Activated CD4-positive, alpha-beta T cell treated with anti-CD3 and anti-CD28 coated beads, Interleukin-2, amount 50 U/mL, for 48 hours (primary cell): ENCODE measurements at places on chromosomes 11 and 22.

DNA sequence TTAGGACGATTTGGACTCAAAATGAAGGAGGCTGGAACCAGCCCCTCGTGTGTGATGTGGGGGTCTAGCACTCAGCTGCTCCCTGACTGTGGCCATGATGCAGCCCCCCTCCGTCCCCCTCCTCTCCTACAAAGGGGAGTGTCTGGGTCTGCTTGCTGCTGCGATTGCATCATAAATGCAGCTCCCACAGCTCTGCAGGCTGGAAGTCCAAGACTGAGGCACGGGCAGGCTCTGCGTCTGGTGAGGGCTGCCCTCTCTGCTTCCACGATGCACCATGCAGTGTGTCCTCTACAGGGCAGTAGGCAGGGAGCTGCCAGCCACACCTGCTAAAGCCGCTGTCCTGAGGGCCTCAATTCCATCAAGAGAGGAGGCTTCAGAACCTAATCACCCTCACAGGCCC is 432.1 kb downstream of the BRD1 start:
- no peak for DNase-seq

DNA sequence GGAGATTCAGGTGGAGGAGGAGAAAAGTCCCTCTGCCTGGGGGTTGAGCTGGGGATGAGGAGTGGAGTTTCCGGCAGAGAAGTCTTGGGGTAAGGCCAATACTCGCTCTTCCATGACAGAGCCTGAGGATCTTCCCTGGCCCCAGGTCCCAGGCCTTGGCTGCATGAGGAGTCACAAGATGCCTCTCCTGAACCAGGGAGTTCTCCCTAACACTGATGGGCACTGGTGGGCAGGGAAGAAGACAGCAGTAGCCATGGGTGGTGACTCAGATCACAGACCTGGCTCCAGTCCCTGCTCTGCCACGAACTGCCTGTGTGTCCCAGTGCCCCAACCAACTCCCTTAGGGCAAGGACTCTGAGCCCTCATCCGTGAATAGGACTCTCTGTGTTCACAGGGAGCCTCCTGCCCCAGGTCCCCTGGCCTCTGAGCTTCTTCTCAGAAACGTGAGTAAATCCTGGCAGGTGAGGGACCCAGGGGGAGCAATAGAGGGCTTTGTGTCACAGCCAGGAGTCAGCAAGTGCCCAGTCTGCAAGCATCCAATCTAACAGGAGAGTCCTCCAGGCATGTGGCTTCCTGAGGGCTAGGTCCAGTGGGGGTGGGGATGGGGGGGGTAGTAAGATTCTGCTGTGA is 45.5 kb upstream of the FTH1 start:
- DNase-seq: no peak

- no peak for DNase-seq
Observed at GRCh38 chr11:63764679-63765647, 3.6 kb downstream of the ZFTA start.

DNA sequence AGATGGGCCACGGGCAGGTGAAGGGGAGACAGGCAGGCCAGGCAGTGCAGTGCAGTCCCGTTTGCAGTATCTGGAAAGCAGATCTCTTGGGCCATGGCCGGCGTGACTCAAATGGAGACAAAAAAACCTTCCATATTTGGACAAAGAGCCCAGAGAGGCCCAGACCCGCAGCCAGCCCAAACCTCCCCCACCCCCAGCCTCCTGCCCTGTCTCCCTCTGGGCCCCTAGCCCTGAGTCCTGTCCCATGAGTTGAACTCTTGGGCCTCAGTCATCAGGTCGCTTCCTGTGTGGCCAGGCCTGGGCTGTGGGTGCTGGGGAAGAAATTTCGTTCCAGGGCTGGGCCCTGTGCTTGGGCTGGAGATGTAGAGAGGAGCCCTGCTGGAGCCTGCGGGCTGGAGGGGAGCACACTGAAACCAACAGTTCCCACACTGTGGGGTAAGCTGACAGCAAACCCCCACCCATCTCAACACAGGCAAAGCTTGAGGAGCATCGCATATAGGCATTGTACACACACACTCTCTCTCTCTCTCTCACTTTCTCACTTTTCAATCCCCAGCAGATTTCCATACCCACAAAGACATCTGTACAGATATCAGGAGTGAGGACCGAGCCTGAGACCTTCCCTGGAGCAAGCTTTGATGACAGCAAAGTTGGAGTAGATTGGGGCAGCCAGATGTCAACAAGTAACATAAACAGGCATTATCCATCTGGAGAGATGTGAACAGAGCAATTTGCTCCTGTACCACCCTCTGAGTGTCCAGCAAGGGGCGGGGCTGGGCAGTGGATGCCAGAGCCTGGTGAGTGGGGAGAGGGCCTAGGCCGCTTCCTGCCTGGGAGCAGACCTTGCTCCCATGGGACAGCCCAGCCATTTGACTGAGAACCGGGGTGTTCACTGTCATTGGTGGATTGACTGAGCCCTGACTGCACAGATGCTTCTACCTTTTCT is 17.2 kb downstream of the ARHGEF17 start:
- no peak for DNase-seq

DNA sequence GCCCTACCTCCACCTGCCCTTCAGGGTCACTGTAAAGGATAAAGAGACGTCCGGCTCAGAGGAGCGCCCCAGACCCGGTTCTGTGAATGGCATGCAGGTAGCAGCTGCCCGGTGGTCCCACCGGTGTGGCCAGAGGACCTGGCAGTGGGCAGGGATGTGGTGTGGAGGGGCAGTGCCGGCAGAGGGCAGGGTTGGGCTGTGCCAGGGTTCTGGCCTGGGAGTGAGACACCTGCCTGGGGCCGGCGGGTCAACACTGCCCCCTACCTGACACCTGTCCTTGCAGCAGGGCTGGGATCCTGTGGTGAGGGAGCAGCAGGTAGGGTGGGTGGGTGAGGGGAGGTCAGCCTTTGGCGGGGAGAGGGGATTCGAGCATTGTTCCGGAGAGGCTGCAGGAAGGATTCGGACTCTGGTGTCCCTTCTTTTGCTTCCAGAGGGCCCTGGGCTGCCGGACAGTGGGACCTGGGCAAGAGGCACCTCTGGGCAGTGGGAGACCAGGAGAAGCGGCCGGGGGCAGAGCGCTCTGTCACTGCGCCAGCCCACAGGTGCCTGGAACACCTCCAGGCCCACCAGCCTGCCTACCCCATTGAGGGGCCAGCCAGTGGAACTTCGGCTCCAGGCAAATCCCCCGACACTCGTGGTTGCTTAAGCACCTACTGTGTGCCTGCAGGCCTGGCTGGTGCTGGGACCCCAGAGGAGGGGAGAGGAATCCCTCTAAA is 1.6 kb upstream of the PHLDA2 start:
- peak; percentile 58 for DNase-seq

- DNase-seq: no peak
Observed at GRCh38 chr11:60150279-60150678, 32.6 kb downstream of the MS4A6A start.

GRCh38 chr22:28600546-28601143 is 79.0 kb downstream of the TTC28 start:
- DNase-seq: no peak

DNA sequence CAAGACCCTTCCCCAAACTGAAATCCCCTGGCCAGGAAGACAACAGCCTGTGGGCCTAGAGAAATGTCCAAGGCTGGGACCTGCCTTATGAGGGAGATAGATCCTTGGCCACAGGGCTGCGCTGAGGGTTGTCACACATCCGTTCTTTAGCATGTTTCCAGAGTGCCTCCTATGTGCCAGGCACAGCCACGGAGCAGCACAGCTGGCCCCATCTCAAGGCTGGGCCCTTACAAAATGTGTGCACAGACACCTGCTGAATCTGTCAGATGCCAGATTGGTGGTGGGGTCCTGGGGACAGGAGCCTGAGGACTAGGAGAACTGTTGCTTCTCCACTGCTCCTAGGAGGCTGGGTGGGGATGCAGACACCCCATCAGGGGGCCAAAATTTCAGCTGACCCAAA is 11.2 kb downstream of the GRIK4 start:
- no peak for DNase-seq
